Stimulated activated naive CD8-positive, alpha-beta T cell treated with anti-CD3 and anti-CD28 coated beads, Interleukin-15, Interleukin-2, amounts not matched to agents 100 U/mL and 50 U/mL, for 24 hours (primary cell): ENCODE measurements at places on chromosomes 7 and 10.

DNA sequence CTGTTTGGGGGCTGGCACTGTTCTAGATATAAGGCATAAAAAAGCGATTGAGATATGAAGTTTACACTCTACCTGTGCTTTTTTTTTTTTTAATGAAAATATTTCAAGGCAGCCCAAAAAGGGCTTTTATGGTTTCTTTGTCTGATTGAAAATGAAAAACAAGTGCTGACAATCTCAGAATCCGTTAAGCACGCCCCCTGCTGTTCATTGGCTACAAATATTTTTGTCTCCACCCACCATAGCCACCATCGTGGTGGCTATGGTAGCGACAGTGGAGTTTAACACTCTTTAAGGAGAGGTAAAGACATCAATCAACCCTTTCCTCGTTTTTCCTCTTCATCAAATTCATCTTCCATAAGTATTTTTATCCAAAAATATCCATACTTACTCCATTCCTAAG lies 94.2 kb downstream of the CD36 start:
- DNase-seq = no peak

GRCh38 chr10:132192991-132193665 lies 6.4 kb downstream of the DPYSL4 start:
- no peak for DNase-seq

DNA sequence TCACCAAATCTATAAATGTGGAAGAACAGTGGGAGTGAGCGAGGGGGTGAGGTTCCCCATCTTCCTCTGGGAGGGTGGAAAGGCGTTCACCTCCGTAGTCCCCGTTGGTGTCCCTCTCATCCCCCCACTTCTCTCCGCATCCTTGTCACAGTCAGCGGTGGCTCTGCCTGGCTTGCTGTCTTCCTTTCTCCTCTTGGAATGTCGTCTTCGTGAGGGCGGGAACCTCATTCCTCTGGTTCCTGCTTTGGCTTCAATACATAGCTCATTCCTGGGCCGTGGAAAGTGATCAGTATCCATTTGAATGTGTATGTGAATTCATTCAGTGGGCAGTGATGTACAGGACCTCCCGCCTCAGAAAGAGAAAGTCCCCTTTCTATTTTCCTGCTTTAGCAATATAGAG lies 289.4 kb downstream of the CAMK1D start:
- DNase-seq = no peak

DNA sequence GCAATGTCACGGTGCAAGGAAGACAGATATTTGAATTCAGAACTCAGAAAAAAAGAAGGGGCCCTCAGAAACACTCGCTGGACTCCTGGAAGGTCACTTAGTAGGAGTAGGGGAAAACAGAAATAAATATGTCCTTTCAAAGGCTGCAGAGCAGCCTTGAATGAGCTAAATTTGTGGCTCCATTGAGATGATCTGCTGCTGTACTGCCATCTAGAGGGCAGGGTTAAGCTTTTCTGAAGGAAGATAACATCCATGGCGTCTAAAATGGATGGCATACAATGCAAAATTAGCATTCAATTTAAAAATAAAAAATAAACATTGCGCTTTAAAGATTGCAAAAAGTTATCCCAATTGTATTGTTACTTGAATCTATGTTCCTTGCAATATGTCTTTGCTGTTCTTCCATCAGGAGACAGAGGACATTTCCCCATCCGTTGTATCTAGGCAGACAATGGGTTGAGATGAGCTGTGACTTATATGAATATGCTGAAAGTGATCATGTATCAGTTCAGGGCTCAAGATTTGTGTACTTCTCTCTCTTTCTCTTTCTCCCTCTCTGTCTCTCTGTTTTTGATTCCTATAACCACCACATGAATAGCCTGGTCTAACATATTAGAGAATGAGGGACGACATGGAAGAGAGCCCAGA lies 642.2 kb downstream of the SH2D4B start:
- DNase-seq = no peak

- DNase-seq = peak; percentile 24
These were observed 55.3 kb upstream of the C7orf33 start for GRCh38 chr7:148535217-148535616.

DNA sequence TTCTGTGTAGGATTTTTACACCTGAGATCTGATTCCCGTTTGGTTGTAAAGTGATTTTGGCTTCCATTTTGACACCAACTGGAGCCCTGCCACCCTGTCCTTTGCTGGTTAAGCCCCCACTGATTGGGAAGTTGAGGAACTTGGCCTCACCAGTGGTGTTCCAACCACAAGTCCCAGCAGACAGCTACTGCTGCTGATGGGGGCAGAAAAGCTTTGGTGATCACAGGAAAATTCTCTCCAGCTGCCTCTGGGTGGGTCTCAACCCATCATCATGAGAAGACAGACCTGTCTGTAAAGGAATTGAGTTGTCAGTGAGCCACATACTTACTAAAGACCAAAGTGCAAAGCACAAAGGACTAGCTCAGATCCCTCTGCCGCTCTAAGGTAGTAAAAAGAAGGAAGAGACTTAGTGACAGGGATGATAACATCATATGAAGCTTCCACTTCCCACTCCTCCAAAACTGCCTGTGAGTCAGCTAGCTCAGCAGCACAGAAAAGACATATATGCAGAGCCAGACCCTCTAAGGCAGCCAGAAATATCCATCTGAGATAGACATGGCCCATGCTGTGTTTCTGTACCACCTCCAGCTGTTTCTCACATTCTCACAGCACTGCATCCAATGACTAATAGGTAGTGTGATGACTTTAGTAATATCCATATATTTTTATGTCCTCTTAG lies 22.4 kb upstream of the LRRC17 start:
- no peak for DNase-seq

DNA sequence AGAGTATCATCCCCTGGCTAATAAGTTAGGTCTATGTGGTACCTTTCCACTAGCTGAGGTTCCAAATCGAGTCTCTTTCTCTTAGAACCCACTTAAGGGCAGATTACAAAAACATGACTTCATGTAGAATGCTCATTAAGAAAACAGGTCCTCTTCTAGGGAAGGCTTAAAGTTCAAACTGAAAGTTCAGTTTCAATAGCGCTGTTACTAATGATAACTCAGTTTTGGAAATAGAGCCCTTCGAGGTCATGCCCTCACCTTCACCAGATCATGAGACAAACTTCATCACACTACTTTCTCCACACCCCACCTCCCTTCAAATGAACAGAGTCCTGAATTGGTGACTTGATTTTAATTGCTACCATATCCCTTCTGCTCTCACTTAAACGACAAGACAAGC lies 26.2 kb downstream of the HGF start:
- no peak for DNase-seq

GRCh38 chr10:95745501-95745900 lies 10.5 kb upstream of the ENTPD1 start:
- no peak for DNase-seq

DNA sequence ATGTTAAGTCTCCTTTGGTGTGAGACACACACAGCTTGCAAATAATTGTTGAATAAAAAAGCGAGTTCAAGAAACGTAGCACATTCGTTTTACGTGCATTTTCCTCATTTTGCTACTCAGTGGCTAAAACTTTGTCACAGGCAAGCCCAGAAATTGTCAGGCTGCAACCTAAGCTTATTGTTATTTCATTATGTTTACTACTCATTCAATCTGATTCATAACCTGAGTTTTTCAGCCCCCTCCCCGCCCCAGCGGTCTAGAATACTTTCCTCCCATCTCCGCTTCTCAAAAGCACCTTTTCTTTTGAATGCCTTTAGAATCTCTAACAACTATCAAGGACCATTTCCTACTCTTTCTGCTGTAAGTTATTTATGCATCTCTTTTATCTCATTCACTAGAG lies 1.1 kb downstream of the FAM133B start:
- DNase-seq = no peak

DNA sequence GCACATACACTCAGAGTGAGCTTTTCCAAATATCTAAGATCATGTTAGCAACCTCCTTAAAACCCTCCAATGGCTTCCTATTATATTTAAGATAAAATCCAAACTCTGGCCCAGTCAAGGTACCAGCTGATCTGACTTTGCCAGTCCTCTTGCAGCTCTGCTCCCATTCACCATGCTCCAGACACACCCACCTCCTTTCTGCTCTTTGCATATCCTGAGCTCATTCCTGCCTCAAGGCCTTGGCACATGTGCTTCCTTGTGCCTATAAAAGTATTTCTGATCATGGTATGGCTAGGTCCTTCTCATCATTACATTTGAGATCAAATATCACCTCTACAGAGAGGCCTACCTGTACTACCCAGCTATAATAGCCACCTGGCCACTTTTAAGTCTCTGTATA lies 27.5 kb downstream of the XPNPEP1 start:
- DNase-seq = no peak

- DNase-seq = no peak
These were observed 71.7 kb downstream of the MTURN start for GRCh38 chr7:30206491-30206890.

- DNase-seq = no peak
These were observed 31.2 kb downstream of the ARMC10 start for GRCh38 chr7:103106005-103106702.

DNA sequence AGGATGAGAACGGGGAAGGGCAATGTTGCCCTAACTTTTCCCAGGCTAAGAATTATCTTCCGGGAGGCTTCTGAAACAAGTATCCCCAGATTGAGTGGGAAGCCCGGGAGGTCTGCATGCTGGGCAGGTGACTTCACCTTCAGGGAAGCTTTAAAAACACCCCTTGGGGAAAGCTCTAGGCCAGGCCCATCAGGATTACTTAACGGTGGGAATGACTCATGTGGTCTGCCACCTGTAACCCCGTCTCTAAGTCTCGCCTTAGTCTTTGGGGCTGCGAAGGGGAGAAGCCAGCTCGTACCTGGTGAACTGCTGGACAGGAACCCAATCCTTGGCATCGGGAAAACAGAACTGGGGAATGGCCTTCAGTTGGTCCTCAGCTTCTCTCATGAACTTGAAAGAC lies 80.1 kb upstream of the MKRN1 start:
- no peak for DNase-seq

DNA sequence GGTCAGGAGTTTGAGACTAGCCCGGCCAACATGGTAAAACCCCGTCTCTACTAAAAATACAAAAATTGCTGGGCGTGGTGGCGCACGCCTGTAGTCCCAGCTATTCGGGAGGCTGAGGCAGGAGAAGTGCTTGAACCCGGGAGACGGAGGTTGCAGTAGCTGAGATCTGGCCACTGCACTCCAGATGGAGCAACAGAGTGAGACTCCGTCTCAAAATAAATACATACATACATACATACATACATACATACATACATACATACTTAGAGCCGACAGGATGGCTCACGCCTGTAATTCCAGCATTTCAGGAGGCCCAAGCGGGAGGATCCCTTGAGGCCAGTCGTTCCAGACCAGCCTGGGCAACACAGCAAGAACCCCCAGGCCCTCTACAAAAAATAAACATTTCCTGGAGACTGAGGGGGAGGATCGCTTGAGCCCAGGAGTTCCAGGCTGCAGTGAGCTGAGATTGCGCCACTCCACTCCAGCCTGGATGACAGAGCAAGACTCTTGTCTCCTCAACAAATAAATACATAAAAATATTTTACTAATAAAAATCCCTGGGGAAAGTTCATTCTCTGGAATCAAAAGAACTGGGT lies 90.9 kb upstream of the TNRC18 start:
- no peak for DNase-seq

- no peak for DNase-seq
These were observed 683.2 kb upstream of the LRRN3 start for GRCh38 chr7:110407706-110408105.

DNA sequence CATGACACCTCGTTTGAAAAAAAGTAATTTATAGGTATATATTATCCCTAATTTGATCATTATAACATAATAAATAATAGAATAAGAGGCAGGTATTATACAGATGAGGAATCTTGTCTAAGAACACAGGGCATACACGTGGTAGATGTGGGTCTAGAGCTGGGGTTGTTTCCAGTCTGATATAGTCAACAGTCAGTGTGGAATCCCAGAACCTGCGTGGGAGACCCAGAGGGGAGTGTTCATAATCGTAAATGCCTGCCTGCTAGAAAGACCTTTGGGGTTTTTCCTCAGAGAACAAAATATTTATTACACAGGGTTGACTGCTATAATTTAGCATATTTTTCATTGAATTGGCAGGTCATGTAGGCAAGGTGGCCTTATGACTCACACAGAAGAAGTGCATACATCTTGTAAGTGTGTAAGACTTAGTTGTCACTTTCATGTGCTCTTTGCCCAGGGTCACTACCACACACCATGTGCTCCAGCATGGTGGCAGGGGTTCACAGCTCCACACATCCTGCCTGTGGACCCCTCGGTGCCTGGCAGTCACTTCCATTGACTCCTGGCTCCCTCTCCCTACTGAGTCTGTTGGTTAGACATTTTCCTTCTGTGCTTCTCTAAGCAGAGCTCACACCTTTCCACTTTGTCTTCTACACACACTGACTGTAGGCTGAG lies 94.9 kb upstream of the IKZF1 start:
- DNase-seq = peak; percentile 57

GRCh38 chr10:133357285-133358161 lies at the start of gene FUOM:
Gene FUOM (minus strand): TSS chr10:133358019. CDS start chr10:133358007, 12 bp downstream.
- peak; percentile 81 for DNase-seq

GRCh38 chr7:80640846-80641245 lies 2.4 kb downstream of the CD36 start:
- DNase-seq = no peak

GRCh38 chr7:69597278-69598076 lies 798 bp upstream of the AUTS2 start:
- peak; percentile 27 for DNase-seq

DNA sequence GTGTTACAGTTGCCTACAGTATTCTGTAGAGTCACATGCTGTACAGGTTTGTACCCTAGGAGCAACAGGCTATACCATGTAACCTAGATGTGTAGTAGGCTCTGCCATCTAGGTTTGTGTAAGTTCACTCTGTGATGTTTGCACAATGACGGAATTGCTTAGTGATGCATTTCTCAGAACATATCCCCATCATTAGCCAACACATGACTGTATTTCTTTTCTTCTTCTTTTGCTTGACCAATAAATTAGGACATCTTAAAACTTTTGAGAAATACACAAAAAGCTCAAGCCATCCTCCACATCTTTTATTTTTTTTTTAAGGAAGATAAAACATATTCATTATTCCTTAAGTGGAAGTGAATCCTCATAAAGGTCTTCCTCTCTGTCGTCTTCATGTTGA lies 5.4 kb upstream of the PFKFB3 start:
- no peak for DNase-seq

GRCh38 chr10:103241262-103242011 lies 4.2 kb upstream of the RPEL1 start:
- DNase-seq = no peak

GRCh38 chr7:78642751-78643150 lies 810.7 kb downstream of the MAGI2 start:
- DNase-seq = no peak

DNA sequence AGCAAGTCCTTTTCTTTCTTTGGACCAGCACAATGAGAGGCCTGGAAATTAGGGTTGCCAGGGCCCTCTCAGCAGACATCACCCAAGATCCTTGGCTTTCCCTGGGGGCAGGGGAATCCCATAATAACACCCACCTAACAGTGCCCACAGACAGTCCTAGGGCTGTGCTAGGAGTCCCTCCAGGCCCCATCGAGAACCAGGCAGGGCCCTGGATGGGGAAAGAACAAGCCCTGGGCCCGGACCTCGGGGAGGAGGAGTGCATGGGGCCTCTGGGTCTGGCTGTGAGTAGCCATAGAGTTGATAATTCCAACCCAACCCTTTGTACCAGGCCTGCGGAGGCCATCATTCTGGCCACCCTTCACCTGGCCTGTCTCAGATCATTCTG lies 201.2 kb upstream of the ZMIZ1 start:
- DNase-seq = no peak

GRCh38 chr10:35136263-35136815 lies 9.7 kb downstream of the CREM start:
- no peak for DNase-seq

GRCh38 chr10:127702271-127702670 lies 34.7 kb upstream of the FOXI2 start:
- no peak for DNase-seq

- DNase-seq = no peak
These were observed 255.5 kb upstream of the C7orf33 start for GRCh38 chr7:148334959-148335577.
